A549 treated with GW870086 at 1 μM for 4 hours (cell line): ENCODE measurements at places on chromosomes 3 and 15. TPM values are rescaled to one million over a fixed set of nuclear protein-coding genes. Genes with fewer than 3 reads are reported as not detected.

Gene WNT7A
- total RNA-seq, result 0.06 to 0.19 TPM (median 0.07 TPM) in 5 replicates

Gene TIGIT
- not detected in 5 replicates for total RNA-seq

Gene VEPH1
- total RNA-seq, result 0.31 to 1.0 TPM (median 0.61 TPM) in 5 replicates

Gene SCG5
- 1.8 to 3.2 TPM (median 2.7 TPM) in 5 replicates for total RNA-seq

Gene CPNE9
- 0.08 to 0.37 TPM (median 0.15 TPM) in 5 replicates for total RNA-seq

Gene POLQ
- total RNA-seq, result 5.9 to 7.5 TPM (median 6.6 TPM) in 5 replicates

Gene RNU5B-1
- not detected in 5 replicates for total RNA-seq

Gene GP5
- 0.03 TPM in 1 of 5 replicates, not detected in the others for total RNA-seq

Gene CHRNA7
- total RNA-seq, result 3.8 to 5.2 TPM (median 4.5 TPM) in 5 replicates

Gene SELENOS
- total RNA-seq, result 157 to 175 TPM (median 171 TPM) in 5 replicates

Gene CLRN1
- total RNA-seq, result not detected in 5 replicates

Gene RTP1
- not detected in 5 replicates for total RNA-seq

Gene BUB1B
- 25.4 to 30.8 TPM (median 28.2 TPM) in 5 replicates for total RNA-seq

Gene MME
- total RNA-seq, result not detected in 5 replicates

Gene CISH
- 0.57 to 1.1 TPM (median 0.88 TPM) in 5 replicates for total RNA-seq

Gene SETD5
- 29.6 to 52.7 TPM (median 49.1 TPM) in 5 replicates for total RNA-seq

Gene CCR1
- not detected in 5 replicates for total RNA-seq

Gene PLSCR2
- not detected in 5 replicates for total RNA-seq

Gene BTLA
- total RNA-seq, result not detected in 5 replicates

Gene GOLGA6L9
- 1.5 to 2.9 TPM (median 2.6 TPM) in 5 replicates for total RNA-seq

Gene GRK7
- not detected in 5 replicates for total RNA-seq

Gene IQCB1
- 9.6 to 12.4 TPM (median 11.2 TPM) in 5 replicates for total RNA-seq
